ENCODE measurements at places on chromosomes 5 and 9.

- no peak for DNase-seq
Observed at GRCh38 chr5:155274484-155274883, 260.9 kb downstream of the KIF4B start.

- no peak for DNase-seq
Observed at GRCh38 chr5:31235381-31235780, 41.9 kb downstream of the CDH6 start.

DNA sequence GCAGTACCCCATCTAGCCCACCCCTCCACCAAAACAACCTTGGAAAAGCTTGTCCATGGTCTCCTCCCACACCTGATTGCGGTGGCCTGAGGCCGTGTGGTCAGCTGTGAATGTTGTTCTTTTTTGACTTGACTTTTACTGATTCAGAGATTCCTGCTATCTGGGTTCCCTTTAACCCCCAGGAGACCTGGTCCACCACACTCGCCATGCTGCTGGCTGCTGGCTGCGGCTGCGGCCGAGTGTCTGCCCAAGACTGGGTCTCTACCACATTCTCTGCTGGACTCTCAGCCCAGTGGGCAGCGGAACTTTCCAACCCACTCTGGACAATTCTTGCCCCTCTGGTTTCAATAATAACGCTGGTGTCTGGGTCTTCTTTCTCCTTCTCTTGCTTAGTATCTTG lies 28.4 kb downstream of the FGF1 start:
- DNase-seq: no peak

DNA sequence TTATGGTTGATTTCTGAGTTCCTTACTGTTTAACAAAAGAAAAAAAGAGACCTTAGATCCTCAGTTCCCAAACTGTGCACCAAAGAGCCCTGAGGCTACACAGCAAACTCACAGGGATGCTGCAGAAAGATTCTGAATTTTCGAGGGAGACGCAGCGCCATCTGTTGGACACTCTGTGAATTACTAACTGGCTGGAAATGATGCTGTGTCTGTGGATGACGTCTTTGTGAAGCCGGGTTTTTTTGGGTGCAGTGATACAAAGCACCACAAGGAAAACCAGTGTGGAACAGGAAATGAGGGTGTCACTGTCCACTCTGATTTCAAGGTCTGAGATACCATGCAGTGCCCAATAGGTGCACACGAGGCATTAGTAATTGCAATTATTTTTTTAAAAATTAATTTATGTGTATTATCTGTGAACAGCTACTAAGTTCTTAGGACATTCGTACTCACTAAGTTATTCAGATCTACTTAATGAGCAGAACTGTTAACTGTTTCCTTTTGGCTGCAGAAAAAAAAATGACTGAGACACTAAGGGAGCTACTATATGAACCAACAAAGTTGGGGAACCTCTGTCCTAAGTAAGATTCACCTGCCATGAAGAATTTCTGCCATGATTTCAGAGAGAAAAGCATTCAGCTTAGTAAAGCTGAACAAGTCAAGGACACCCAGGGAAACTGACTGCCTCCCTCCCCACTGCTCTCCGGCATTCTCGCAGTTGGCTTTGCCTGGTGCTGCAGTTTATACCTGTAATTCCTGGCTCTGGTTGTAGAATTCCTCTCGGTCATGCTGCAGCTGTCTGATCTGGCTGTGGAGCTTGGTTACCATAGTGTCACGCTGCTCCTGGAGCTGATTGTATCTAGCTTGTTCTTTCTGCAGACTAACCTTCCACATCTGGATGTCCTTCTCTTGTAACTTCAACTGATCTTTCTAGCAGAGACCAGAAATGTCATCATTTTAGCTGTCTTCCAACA lies 23.4 kb downstream of the SPACA9 start:
- peak; percentile 88 for DNase-seq

- DNase-seq: no peak
Observed at GRCh38 chr5:147818290-147818689, 13.2 kb downstream of the SPINK1 start.

DNA sequence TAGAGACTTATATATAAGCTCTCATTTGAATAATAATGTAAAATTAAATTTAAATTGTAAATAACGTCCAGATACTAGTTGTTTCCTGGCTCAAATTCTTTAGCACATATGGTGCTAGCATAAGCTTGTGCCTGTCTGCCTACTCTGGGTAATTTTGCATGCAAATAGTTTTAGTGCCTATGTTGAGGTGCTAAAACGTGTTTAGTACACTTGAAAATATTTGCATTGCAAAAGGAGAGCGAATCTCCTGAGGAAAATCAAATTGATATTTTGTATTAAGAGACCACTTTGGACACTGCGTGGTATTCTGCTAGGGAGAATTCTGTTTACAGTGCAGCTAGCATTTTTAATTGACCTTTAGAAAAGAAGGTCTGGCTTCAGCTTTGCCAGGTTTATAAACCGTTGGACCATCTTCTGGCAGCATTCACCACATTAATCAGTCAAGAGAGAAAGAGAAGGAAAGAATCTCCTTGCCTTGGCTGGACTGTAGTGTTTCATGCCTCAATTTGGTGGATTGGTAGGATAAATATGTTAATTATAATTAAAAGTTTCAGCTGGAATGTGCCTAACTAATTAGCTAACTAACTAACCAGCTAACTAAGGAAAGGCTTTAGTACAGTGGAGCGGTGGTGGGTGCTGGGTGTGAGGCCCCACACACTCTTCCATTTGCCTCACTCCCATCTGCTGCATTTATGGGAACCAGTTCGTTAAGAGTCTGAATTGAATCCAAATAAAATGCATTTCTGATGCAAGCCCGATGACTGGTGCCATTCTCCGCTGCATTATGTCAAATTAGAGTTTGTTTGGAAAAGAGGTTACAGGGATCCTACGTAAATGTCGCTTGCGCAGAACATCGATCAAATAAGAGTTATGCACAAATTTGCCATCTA lies 150.1 kb upstream of the MPDZ start:
- DNase-seq: no peak

GRCh38 chr9:16516891-16517290 lies 353.6 kb downstream of the BNC2 start:
- DNase-seq: no peak

GRCh38 chr5:16510098-16510497 lies 44.5 kb upstream of the ZNF622 start:
- DNase-seq: no peak

DNA sequence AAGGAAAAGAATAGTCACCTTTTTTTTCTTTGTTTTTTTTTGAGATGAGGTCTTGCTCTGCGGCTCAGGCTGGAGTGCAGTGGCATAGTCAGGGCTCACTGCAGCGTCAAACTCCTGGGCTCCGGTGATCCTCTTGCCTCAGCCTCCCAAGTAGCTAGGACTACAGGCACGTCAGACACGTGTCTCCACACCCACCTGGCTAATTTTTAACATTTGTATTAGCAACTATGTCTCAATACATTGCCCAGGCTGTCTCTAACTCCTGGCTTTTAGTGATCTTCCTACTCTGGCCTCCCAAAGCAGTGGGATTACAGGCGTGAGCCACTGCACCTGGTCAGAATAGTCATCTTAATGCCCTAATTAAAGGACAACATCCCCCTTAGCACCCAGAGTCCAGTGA lies 54.4 kb upstream of the CTSL start:
- DNase-seq: no peak

DNA sequence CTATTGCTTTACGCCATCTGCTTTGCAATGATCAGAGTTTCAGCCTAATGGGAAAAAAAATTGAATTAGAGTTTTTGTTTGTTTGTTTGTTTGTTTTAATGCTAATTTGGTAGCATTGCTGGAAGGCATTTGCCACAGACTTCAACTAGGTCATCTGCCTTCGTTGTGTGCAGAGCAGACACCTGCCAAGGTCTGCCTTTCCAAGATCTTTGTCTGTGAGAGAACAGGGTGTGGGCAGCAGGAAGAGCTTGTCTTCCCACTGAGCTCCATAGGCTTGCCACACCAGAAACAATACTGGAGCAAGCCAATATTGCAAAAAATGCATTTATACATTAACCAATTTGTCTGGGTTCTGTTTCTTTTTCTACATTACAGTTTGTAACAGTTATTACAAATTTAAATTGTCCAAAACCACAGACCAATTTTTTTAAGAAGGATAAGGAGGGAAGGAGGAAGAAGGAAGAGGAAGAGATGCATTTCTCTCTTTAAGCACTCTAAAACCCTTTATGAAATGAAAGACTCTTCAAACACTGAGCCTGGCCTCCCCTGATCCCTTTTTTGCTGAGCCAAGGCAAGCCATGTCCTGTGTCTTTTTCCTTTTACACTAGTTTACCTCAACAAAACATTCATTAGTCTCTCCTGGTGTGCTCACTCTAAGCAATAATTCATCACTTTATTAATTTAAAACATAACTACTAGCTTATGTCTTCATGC lies 210.5 kb downstream of the SNX18 start:
- DNase-seq: no peak

DNA sequence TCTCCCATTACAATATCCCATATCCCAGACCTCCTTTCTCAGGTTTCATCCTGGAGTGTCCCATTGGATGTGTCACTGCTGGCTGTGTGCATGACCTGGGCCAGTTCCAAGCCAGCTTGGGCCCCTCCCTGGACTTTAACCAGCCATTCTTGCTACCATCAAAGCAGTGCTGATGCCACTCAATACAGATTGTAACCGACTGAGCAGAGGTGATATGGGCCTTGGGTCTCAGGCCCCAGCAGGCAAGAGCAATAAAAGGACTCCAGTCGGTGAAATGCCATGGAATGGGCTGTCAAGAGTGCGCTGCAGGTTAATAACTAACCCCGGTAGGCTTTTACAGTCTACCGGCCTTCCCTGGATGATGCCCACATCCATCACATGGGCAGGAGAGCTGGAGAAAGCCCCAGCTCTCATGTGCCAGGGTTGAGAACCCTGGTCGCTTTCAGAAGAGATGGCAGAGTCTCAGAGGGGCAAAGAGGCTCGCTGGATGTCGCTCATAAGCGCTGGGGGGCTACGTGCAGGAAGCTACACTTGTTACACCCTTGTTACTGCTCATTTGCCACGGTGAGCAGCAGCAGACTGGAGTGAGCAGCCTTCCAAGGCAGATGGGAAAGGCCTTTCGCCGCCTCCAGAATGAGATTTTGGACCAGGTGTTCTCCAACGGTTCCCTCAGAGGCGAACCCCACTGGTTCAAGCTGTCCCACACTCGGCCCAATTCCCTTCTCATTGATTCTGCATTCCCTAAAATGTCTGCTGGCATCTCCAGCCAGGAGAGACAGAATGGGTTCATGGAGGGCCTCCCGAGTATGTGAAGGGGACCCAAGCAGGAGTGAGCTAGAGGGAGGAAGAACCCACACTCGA lies 13.2 kb downstream of the EPB41L4B start:
- DNase-seq: no peak

GRCh38 chr9:101705135-101705661 lies 33.2 kb downstream of the GRIN3A start:
- peak; percentile 76 for DNase-seq

- no peak for DNase-seq
Observed at GRCh38 chr9:134346840-134347583, 20.8 kb downstream of the RXRA start.

DNA sequence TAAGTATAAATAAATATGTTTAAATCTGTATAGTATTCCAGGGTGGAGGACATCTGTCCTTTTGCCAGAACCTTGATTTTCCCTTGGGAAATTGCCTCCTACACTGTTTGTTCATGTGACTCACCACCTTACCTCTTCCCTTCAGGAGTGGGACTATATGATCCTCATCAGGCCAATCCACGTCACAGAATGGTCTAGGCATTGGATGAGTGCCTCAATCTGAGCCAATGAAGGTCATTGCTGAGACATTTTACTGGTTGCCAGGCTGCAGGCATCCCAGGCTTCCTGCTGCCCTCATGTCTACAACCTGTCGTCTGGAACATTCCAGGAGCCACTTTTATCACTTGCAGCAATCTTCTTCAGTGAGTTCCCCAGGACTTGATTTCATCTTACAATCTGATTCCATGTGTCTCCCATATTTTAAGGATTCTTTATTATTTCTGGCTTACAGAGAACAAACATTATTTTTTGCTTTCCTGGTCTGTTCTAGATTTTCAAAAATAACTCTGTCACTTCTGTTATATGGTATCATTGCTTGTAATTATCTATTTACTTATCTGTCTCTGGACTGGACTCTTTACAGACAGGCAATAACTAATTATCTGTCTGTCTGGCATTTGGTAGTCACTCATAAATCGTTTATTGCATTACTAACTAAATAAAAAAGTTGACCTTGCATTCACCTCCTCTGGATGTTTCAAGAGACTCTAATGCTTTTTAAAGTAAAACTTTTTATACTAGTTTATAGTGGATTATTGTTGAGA lies 107.3 kb upstream of the APC start:
- DNase-seq: no peak

DNA sequence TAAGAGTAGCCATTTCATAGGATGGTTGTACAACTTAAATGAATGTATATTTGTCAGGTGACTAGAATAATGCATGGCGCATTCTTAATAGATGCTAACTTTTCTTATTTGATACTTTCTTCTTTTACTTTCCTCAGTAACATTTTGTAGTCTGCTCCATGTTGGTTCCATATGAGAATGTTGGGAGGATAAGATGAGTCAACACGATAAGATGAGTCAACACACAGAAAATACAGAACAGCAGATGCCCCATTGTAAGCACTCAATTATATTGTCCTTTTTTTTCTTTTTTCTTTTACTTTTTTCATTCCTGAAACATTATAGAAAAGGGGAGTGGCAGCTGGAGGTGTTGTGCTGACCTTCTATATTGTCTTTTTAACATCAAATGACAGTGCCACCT lies 92.3 kb upstream of the SPATA31C2 start:
- no peak for DNase-seq

- DNase-seq: no peak
Observed at GRCh38 chr9:97059626-97060025, 20.7 kb upstream of the CTSV start.

GRCh38 chr5:55324815-55325418 lies 17.1 kb downstream of the MTREX start:
- peak; percentile 71 for DNase-seq

DNA sequence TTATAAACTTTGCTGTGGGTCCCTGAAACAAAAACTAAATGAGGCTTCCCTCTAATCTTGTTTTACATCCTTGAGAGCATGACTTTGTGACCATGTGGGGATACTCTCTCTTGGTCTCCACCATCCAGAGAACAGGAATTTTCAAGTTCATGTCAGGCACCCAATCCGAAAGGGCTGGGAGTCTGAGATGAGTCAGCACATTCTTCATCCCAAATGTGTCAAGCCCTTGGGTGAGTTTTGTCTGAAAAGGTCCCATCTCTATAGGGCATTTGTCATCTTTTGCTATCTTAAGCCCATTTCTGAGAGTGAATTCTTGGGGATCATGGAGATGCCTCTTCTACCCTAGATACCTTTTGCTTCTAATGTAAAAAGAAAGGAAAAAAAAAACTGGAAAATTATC lies 26.9 kb upstream of the RAPGEF6 start:
- DNase-seq: no peak

DNA sequence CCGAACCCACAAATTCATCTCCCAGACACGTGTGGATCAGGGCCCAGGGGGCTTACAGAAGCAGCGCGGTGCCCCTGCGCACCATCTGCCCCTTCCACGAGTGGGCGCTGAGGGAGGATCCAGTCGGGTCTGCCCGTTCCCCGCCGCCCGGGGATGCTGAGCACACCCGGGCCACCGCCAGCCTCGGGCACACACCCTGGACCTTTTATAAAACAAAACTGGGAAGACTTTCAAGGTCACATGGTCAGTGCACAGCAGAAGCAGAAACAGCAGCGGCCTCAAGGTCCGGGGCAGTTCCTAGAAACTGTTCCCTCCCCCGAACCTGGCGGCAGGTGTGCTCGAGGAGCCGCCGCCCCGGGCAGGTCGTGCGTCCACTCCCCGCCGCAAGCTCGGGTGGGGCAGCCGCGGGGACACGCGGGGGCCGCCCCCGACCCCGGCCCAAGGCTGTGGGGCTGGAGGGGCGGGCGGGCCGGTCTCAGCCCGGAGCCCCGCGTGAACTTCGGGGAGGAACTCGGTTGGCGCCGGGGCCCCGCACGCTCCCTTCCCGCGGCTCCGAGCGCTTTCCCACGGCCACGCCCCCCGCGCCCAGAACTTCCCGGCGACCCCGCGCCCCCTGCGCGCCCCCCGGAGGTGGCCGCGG lies 633 bp upstream of the PPP1R26 start:
- peak; percentile 26 for DNase-seq

Data from hematopoietic multipotent progenitor cell treated with erythropoietin and hydrocortisone succinate and interleukin-3 and kit ligand, for 8 days (in vitro differentiated cells).